Fibroblast of the aortic adventitia (primary cell): ENCODE measurements at places on chromosomes 3 and 15. TPM values are rescaled to one million over a fixed set of nuclear protein-coding genes. Genes with fewer than 3 reads are reported as not detected.
A peak's percentile ranks its signal among the peaks of the same experiment; 100 is the strongest.

OR5K2 gene
- total RNA-seq, result not detected in 2 replicates

DNA sequence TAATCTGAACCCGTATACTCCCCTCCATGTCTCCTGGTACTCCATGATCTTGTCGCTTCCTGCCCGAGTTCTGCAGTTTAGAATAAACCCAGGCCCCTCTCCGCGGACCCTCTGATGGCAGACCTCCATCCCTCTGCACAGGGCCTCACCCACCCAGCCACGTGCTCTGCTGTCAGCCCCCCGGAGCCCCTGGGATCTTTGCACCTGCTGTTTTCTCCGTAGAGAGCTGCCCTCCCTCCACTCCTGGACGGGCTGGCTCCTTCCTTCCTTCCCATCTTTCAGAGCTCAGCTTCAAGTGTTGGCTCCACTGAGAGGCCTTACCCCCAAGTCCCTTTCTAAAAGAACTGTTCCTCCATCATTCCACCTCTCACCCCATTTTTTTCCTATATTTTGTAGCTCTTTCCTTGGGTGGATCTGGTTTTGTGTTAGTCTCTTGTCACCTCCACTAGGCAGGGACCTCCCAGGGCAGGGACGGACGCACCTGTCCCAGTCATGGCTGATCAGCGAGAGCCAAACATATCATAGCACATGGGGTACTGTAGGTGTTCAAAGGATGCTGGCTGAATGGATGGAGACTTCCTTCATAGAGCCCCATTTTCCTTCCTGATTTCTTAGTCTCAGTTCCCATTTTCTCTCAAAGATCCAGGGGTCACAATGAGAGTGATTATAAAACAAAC lies 106.6 kb downstream of the VGLL4 start:
- no peak for DNase-seq

- no peak for DNase-seq
These were observed 279.5 kb downstream of the RPLP1 start for GRCh38 chr15:69732133-69732532.

UPK1B gene
- total RNA-seq, result 0.09 TPM in 1 of 2 replicates, not detected in the other

- DNase-seq, result no peak
These were observed 435.6 kb downstream of the GOLGA6L6 start for GRCh38 chr15:20106026-20106425.

DNA sequence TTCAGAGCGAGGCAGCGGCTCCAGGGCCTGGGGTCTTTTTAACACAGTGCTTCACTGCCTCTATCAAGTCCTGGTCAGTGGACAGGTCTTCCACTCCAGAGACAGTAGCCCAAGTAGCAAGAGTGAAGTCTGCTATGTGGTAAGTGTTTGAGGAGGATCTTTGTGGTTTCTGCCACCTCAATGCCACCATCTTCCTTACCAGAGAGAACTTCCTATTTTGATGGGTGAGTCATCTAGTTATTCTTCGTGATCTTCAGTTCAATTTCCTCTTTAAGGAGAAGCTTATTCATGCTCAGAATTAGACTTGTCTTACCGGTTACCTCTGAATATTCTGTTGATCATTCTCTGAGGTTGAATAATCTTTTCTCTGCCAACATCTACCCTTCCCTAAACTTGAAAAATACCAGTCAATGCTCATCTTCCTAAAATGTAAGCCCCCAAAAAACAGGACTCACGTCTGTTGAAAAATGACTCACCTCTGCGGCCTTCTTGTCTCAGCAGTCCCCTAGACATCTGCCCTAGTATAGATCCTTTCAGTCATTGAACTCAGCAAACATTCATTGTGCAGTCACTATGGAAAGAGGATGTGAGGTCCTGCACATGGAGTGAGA lies 32.2 kb upstream of the BCL6 start:
- DNase-seq, result no peak

GRCh38 chr3:49199900-49200281 lies 28.5 kb downstream of the KLHDC8B start:
- no peak for DNase-seq

- no peak for DNase-seq
These were observed 163.1 kb downstream of the CNTN4 start for GRCh38 chr3:2261747-2262146.

- DNase-seq, result peak; percentile 59
These were observed 22.8 kb upstream of the TM2D3 start for GRCh38 chr15:101675015-101675414.

GRCh38 chr3:71495708-71496472 lies 87.6 kb downstream of the FOXP1 start:
- peak; percentile 82 for DNase-seq

DNA sequence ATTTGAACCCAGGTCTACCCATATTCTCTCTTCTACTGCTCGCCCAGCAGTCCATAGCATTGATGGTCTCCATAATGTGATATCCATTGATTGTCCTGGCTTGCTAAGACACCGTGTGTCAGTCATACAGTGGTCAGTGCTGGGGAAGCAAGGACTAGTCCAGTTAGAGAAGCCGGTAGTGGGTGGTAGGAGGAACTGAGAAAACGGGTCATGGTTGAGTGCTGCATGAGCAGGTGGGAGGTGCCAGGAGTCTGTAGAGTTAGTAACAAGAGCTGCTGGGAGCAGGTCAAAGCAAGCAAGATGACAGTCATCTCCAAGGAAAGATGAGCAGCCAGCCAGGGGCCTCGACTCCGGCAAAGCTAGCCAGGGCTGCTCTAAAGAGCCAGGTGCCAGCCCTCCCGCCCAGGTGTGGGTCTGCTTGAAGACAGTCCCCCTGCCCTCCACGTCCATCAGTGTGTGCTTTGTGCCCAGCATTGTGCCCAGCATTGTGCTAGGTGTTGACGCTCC lies 29.5 kb upstream of the USP3 start:
- no peak for DNase-seq

ALCAM gene
- 91.2 and 203 TPM in 2 replicates for total RNA-seq

KNL1 gene
- total RNA-seq, result 1.3 and 35.9 TPM in 2 replicates
